ENCODE measurements at places on chromosomes 7 and 10.

DNA sequence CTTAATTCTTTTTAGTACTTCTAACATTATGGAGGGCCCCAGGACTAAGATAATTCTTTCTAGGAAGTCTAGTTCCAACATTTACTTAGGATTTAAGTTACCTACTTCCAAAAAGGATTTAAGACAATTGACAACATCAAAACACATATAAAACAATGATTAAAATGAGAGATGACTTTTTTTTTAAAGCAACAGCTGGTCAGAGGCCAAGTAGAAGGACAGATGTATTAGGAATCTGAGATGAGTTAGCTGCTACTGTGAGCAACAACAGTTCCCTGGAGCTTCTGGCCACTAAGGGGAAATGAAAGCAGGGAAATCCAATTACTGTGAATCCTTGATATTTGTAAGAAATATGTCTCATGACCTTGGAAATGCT lies 222.3 kb downstream of the PHTF2 start:
- no peak for DNase-seq

GRCh38 chr7:99325001-99325493 lies 651 bp upstream of the ARPC1A start:
- DNase-seq = no peak

DNA sequence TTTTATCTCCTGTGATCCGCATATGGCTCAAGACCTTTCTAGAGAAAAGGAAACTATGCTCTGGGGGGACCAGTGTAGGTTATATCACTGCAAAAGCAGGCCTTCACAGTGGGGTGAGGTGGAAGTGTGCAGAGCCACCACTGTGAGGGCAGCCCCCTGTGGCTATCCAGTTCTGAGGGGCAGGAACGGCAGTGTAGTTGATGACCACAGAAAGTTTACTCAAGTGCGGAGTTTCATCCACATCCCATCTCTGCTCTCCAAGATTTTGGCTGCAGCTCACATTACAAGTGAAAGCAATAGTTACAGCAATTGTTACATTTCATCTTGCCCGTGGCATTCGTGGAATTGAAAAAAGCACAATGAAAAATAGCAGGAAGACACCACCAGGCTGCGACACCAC lies 345.9 kb upstream of the GALNT17 start:
- no peak for DNase-seq

DNA sequence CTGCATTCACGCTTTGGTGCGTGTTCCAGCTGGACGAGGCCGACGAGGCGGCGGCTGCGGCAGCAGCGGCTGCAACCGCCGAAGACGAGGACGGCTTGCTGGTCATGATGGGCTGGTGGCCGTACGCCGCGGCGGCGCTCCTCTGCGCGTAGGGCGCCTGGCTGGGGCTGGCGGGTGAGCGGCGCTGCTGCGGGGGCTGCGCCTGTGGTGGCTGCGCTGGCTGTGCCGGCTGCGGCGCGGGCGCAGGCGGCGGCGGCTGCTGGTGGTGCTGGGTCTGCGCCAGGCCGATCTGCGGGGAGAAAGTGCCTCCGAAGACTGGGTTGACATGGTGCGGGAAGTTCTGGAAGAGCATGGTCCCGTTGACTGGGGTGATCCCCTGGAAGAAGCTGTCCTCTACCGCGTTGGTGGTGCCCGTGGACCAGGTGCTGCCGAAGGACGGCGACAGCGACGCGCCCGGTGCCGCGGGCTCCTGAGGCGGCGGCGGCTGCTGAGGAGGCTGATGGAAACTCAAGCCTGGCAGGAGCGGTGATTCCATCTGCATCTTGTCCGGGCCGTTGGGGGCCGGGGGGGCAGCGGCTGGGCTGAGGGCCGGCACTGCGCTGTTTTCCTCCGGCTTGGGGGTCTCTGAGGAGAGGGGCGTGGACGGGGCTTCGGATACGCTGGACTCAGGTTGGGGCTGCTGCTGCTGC lies 51.1 kb downstream of the CPEB3 start:
- peak; percentile 70 for DNase-seq

DNA sequence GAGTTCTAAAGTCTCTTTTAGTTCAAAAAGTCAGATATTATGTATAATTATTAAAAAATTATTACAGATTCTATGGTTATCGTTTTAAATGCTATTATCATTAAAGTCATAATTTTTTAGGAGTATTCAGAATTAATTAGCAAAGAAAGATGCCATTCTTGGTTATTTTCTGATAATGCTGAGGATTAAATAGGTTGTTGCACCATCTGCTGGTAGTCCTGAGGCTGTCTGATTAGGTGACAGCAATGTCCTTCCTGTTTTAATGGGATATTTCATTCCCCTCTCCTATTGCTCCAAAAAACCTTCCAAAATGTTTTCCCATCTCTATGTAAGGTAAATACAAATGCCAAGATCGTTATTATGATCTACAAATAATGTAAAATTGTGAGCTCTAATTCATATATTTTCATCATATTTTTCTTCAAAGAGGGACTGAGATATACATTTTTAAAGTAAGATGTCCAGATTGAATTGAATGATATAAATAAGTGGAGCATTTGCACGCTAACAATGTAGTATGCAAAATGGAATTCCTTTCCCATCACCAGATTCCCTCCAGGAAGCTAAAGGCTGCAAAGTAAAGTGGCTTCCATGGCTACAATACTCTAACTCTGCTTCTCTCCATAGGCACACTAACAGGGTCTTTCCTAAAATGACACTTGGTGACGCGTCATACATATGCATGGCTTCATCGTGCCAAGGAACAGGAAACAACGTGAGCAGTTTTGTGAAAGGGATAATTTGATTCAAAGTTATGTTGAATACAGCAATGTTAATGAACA lies 58.8 kb upstream of the AKR1E2 start:
- DNase-seq = no peak

DNA sequence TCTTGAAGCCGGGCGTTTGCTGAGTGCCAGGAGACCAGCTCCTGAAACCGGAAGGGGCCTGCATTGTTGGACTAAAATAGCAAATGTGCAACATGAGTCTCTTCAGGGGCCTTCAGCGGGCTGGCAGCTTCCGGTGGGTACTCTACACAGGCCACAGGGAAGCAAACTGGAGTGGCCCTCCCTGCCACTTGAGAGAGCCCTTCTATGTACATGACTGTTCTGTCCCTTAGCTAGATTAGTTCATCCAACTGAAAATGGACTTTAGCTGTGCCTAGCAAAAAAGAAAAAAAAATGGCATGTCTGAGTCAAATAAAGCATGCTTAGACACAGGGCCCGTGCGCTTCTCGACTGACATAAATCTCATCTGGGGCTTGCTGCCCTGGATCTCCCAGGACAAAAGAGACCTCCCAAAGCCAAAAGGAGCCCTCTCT lies 115.3 kb upstream of the TCF7L2 start:
- no peak for DNase-seq

- no peak for DNase-seq
These were observed 179.4 kb downstream of the GATA3 start for GRCh38 chr10:8233832-8234259.

- no peak for DNase-seq
These were observed 153.6 kb downstream of the CACNB2 start for GRCh38 chr10:18293536-18294510.

DNA sequence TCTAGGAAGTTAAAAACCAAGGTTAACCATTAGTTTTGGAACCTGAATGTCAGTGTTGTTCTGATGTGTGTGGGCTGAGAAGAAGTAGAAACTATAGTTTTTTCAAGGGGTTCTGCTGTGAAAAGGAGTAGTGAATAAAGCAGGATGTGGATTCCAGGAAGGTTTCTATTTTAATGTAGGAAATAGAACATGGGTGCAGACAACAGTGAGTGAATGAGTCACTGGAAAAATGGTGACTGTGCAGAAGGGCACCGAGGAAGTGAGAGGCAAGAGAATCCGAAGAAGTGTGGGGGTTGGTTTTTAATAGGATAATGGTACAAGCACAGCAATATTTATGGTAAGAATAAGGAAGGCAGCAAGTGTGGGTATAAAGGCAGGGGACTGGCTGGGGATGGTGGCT lies 120.4 kb downstream of the ARHGAP21 start:
- no peak for DNase-seq

DNA sequence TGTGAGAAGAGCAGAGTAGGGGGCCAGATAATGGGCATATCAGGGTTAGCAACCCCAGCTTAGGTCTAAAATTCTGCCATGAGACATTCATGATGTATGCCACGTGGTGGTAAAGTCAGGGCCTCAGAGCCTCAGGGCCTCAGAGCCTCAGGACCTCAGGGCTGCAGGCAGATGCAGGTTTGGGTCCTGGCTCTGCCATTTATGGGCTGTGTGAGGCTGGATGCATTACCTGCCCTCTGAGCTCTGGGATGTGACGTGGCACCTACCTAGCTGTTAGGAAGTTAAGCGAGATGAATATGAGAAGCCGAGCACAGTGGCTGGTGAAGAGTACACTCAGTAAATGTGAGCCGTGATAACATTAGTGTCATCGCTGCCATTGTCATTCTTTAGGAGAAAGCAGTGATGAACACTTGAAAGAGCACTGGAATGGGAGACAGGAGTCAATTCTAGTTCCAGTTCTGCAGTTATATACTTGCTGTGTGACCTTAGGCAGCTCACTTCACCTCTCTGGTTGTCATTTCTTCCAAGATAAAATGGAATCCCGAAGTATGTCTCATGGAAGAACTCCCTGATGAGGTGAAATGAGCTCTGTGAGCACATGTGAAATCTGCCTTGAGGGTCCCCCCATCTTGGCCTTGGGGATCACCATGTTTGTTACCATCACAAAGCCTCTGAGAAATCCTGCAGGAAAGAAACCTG lies 127.2 kb downstream of the SH3PXD2A start:
- no peak for DNase-seq

- DNase-seq = no peak
These were observed 140.5 kb downstream of the BICC1 start for GRCh38 chr10:58653139-58653538.

- peak; percentile 67 for DNase-seq
These were observed 41.8 kb upstream of the LRRC18 start for GRCh38 chr10:48981310-48981907.

DNA sequence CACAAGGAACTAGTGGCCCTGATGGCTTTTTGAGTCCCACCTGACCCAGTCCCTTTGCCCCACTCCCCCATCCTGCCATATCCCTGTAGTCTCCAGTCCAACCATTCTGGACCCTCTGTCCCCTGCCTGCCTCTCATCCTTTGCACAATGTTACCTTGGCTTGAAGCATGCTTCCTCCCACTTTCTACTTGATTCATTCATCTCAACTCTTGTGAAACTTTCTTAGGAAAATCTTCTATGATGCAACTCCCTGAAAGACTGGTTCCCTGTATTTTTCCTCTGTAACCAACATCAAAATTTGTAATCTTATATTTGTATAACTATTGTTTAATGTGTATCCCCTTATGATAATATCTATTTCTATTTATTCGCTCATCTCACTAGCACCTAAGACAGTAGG lies 151.5 kb downstream of the LRRTM3 start:
- no peak for DNase-seq

- no peak for DNase-seq
These were observed 52.6 kb downstream of the FAM53B start for GRCh38 chr10:124691421-124692099.

- no peak for DNase-seq
These were observed 3.5 kb downstream of the GRIFIN start for GRCh38 chr7:2472739-2473138.

- peak; percentile 93 for DNase-seq
These were observed 21.2 kb downstream of the ATP6V1F start for GRCh38 chr7:128883622-128884448.

DNA sequence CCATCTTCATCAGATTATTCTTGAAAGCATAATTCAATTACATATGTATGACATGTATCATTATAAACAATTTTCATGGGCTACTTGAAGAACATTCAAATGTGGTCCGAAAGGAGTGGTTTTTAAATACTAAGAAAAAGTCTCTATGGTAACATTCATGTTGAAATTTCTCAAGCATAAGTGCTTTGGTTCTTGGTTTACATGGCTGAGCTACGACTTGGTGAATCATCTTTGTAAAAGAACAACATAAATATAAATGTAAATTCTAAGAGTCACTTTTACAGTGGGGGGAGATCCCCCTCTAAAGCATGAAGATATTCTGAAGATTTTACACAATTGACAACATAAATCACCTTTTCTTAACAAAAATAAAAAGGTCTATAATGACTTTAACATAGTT lies 118.6 kb downstream of the MAGI2 start:
- no peak for DNase-seq

- DNase-seq = no peak
These were observed 32.6 kb downstream of the IKZF1 start for GRCh38 chr7:50336894-50337703.

DNA sequence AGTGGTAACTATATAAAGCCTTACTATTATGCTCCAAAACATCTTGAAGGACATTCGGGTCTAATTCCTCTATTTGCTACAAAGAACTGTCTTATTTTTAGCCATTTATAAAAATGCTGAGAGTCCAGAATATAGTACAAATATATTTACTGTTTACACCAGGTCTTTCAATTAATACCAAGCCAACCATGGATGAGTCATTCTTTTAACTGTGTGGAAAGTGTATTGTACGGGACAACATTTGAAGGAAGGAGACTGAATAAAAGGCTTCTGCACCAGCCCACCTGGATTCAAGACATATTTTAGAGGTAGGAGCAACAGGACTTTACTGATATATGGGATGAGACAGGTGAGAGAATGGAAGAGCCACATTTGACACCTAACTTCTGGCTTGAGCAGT lies 35.4 kb downstream of the MASTL start:
- no peak for DNase-seq

DNA sequence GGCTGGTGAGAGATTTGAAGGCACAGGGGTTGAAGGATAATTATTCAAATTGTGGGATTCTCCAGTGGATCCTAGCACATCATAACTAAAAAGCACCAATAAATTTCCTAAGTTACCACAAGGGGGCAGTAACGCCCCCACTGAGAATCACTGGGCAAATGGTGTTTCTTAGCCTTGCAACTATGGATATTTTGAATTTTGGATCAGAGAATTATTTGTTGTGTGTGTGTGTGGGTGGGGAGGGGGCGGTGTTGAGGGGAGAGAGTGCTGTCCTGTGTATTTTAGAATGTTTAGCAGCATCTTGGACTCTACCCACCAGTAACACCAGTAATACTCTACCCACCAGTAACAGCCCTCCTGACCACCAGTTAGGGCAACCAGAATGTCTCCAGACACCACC lies 63.3 kb upstream of the PRKG1 start:
- peak; percentile 44 for DNase-seq

DNA sequence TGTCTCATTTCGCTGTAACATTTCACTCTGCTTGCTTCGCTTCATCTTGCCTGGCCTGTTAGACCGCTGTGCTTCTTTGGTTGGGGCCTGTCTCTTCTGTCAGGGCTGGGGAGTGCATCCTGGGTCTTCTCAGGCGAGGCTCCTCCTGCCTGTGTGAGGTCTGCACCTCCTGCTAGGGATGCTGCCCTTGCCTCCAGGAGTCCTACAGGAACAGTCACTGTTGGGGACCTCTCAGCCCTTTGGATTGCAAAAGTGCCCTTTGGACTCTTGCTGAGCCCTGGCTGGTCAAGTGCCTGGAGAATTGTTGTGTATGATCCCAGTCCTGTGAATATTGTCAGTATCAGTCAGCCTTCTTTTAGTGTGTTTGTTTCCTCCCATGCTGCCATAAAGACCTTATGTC lies 84.1 kb downstream of the MDFIC start:
- DNase-seq = no peak
